ENCODE measurements at places on chromosomes 2 and 18. TPM values are rescaled to one million over a fixed set of nuclear protein-coding genes. Genes with fewer than 3 reads are reported as not detected.
A peak's percentile ranks its signal among the peaks of the same experiment; 100 is the strongest.

GRCh38 chr2:47307066-47307465 lies 95.9 kb upstream of the MSH2 start:
- H3K27me3 ChIP-seq, result peaks cover 4% of the 10 kb centered on the region
- no peak for DNase-seq
- peak overlapping the region; percentile 61 for H3K27ac ChIP-seq
- no peak overlapping the region for H3K4me3 ChIP-seq

- no peak overlapping the region for H3K27ac ChIP-seq
- H3K27me3 ChIP-seq, result no peaks in the 10 kb centered on the region
- H3K4me1 ChIP-seq, result 0 out of 2 replicates have a peak, but pooled peaks cover 5% of the 10 kb centered on the region
- no peaks in the 10 kb centered on the region for H3K36me3 ChIP-seq
Measured at GRCh38 chr2:148110184-148110583, 89.3 kb downstream of the MBD5 start.

DNA sequence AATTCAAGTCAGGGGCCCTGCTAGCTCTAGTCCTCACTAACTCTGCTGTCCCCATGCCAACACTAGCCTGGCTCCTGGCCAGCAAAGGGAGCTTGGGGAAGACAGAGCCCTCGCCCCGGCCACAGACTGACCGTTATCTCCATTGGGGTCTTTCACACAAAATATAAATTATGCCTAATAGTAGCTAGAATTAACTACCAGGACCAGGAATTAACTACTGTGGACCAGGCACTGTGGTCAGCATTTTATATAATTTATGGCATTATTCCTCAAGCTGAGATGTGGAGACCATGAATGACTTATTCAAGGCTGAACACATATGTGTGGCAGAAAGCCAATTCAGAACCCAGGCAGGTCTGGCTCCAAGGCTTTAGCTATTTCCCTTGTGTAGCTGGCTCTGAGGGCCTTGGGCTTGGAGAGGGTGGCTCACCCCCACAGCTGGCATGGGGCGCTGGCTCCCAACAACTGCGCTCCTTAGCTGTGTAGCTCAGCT lies 49.2 kb downstream of the CELF4 start:
- no peaks in the 10 kb centered on the region for H3K36me3 ChIP-seq
- H3K4me3 ChIP-seq, result no peak overlapping the region
- H3K27me3 ChIP-seq, result peaks cover 35% of the 10 kb centered on the region
- H3K4me1 ChIP-seq, result peaks cover 9% of the 10 kb centered on the region

GRCh38 chr2:209584472-209584871 lies 160.6 kb downstream of the MAP2 start:
- no peaks in the 10 kb centered on the region for H3K36me3 ChIP-seq
- H3K27ac ChIP-seq, result no peak overlapping the region
- H3K4me3 ChIP-seq, result no peak overlapping the region
- H3K4me1 ChIP-seq, result peaks cover 9% of the 10 kb centered on the region
- DNase-seq, result no peak

DNA sequence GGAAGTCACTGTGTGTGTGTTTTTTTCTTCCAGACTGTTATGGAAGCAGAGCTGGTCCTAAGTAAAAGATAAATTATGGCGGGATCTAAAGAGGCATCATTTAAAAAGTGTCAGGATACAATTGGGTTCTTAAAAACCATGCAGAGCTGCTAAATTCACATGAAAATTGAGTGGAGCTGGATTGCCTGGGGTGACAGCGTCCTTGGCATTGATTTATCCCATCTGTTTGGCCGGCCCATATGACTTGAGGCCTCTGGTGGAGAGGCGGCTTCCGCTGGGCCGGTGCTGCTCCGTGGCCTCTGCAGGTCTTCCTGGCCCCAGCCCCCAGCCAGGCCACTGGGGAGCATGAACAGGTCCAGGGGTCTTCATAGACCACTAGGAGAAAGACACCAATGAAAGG lies 165.5 kb downstream of the GLI2 start:
- no peaks in the 10 kb centered on the region for H3K27me3 ChIP-seq
- H3K36me3 ChIP-seq, result no peaks in the 10 kb centered on the region
- no peak for DNase-seq
- no peak overlapping the region for H3K4me3 ChIP-seq
- peaks cover 74% of the 10 kb centered on the region for H3K4me1 ChIP-seq

DNA sequence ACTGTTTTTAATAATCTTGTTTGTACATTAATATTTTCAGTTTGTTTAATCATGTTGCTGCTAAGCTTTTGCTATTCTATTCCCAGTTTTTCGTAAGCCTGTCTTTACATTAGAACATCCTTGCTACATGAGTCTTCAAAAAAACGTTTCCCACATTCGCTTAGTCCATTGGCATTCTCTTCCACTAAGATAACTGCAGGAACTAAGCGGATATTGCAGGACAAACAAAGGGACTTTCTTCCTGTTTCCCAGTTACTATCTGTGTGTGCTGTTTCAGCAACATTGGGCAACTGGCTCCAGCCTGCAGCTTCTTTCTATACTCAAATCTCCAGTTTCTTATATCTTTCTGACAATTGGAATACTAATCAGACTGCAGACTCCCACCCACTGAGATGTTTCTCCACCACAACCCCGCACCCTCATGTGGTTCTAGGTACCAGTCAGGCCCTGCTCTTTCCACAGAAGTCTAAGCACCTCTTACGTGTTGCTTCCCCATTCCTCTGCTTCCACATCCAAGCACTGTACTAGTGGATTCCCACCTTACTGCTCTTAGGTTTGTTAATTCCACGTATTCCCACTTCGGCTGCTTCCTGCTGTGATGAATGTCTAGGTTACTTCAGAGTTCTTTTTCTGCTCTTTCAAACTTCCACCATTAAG lies 420.3 kb downstream of the LRRTM4 start:
- no peaks in the 10 kb centered on the region for H3K27me3 ChIP-seq
- DNase-seq, result no peak
- H3K27ac ChIP-seq, result peak overlapping the region; percentile 82
- H3K4me1 ChIP-seq, result peaks cover 62% of the 10 kb centered on the region

- H3K27ac ChIP-seq, result peak overlapping the region; percentile 83
- DNase-seq, result no peak
- H3K4me3 ChIP-seq, result peak overlapping the region; percentile 98
- no peaks in the 10 kb centered on the region for H3K27me3 ChIP-seq
- peaks cover 16% of the 10 kb centered on the region for H3K36me3 ChIP-seq
- H3K4me1 ChIP-seq, result peaks cover 14% of the 10 kb centered on the region
Measured at GRCh38 chr2:85596026-85596333, 435 bp downstream of the RNF181 start.

GRCh38 chr2:180578441-180578840 lies 402.0 kb upstream of the UBE2E3 start:
- H3K36me3 ChIP-seq, result no peaks in the 10 kb centered on the region
- no peaks in the 10 kb centered on the region for H3K27me3 ChIP-seq
- H3K4me1 ChIP-seq, result peaks cover under 1% of the 10 kb centered on the region
- no peak for DNase-seq

Gene RETREG2
- 50.2 TPM for total RNA-seq

Gene ST8SIA5
- total RNA-seq, result 2.8 TPM

Data from WTC11 (cell line).